ENCODE measurements at places on chromosomes 12 and 14. TPM values are rescaled to one million over a fixed set of nuclear protein-coding genes. Genes with fewer than 3 reads are reported as not detected.

The SOCS2 gene
- 28.9 TPM for total RNA-seq

The PRR4 gene
- total RNA-seq: 1.9 TPM

The CLEC9A gene
- not detected for total RNA-seq

The TPI1 gene
- total RNA-seq: 1,427 TPM

The GLT8D2 gene
- total RNA-seq: 0.74 TPM

The BCL11B gene
- total RNA-seq: 0.24 TPM

The SYNDIG1L gene
- not detected for total RNA-seq

The ADAMTS20 gene
- not detected for total RNA-seq

The GDF3 gene
- total RNA-seq: not detected

The LRIG3 gene
- 6.0 TPM for total RNA-seq

The SPX gene
- total RNA-seq: 2.3 TPM

The ANKLE2 gene
- total RNA-seq: 80.3 TPM

The CCDC175 gene
- not detected for total RNA-seq

The INSM2 gene
- 0.08 TPM for total RNA-seq

The KSR2 gene
- 0.60 TPM for total RNA-seq

The SERPINA4 gene
- total RNA-seq: not detected

The C12orf42 gene
- not detected for total RNA-seq

The LTB4R gene
- 3.7 TPM for total RNA-seq

The ARHGAP9 gene
- 0.22 TPM for total RNA-seq

The BMAL2 gene
- 21.5 TPM for total RNA-seq

The ENDOU gene
- total RNA-seq: not detected

The PTPRO gene
- total RNA-seq: not detected

The CRACR2A gene
- 1.9 TPM for total RNA-seq

The SRP54 gene
- total RNA-seq: 62.6 TPM

The NCKAP5L gene
- total RNA-seq: 6.5 TPM

The PTCSC3 gene
- not detected for total RNA-seq

The GLIPR1L1 gene
- total RNA-seq: not detected

The C1S gene
- 45.5 TPM for total RNA-seq

The HOTAIR gene
- total RNA-seq: not detected

The KRT83 gene
- 2.5 TPM for total RNA-seq

The SERPINA5 gene
- total RNA-seq: 0.33 TPM

The SERPINA9 gene
- not detected for total RNA-seq

The GLIPR1L2 gene
- 0.14 TPM for total RNA-seq

The ALKBH1 gene
- total RNA-seq: 17.0 TPM

The FAM186B gene
- 0.16 TPM for total RNA-seq

The ATP5MC2 gene
- total RNA-seq: 698 TPM

The MYH6 gene
- total RNA-seq: not detected

The AKAP3 gene
- 0.03 TPM for total RNA-seq

The TOMM20L gene
- total RNA-seq: not detected

The SDR9C7 gene
- not detected for total RNA-seq

The FITM1 gene
- total RNA-seq: not detected

The SCNN1A gene
- total RNA-seq: 6.5 TPM

The PLBD1 gene
- 3.8 TPM for total RNA-seq

Data from A549 treated with RU486 at 1 μM for 4 hours (cell line).